ENCODE measurements at places on chromosomes 3 and 15.

GRCh38 chr3:188066141-188066540 is 87.8 kb upstream of the LPP start:
- no peak overlapping the region for H3K27ac ChIP-seq
- no peaks in the 10 kb centered on the region for H3K36me3 ChIP-seq
- H3K4me1 ChIP-seq, result peaks cover 4% of the 10 kb centered on the region

- H3K4me3 ChIP-seq, result no peak overlapping the region
- peaks cover 22% of the 10 kb centered on the region for H3K4me1 ChIP-seq
- DNase-seq, result no peak
- H3K27ac ChIP-seq, result peak overlapping the region; percentile 11
- no peaks in the 10 kb centered on the region for H3K27me3 ChIP-seq
These were observed 19.6 kb downstream of the B4GALT4 start for GRCh38 chr3:119220970-119221667.

- DNase-seq, result no peak
- H3K36me3 ChIP-seq, result no peaks in the 10 kb centered on the region
- no peak overlapping the region for H3K27ac ChIP-seq
- H3K4me1 ChIP-seq, result no peaks in the 10 kb centered on the region
These were observed 70.7 kb downstream of the RIOX2 start for GRCh38 chr3:97901313-97902248.

GRCh38 chr3:16916840-16917239 is 32.1 kb downstream of the PLCL2 start:
- H3K27ac ChIP-seq, result peak overlapping the region; percentile 25
- DNase-seq, result no peak
- H3K4me1 ChIP-seq, result peaks cover 66% of the 10 kb centered on the region
- H3K27me3 ChIP-seq, result no peaks in the 10 kb centered on the region
- H3K36me3 ChIP-seq, result no peaks in the 10 kb centered on the region
- H3K4me3 ChIP-seq, result peak overlapping the region; percentile 36

DNA sequence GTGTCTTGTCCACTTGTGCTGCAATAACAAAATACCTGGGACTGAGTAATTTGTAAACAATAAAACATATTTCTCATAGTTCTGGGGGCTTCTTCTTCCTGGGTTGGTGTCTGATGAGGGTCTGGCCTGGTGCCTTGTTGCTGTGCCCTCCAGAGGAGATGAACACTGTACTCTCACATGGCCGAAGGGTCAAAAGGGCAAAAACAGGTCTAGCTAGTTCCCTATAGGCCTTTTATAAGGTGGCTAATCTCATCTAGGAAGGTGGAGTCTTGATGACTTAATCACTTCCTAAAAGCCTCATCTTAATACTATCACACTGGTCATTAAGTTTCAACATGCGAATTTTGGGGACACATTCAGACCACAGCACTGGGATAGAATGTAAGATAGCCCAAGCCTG is 228.4 kb downstream of the TLE3 start:
- no peak overlapping the region for H3K27ac ChIP-seq
- H3K36me3 ChIP-seq, result no peaks in the 10 kb centered on the region
- H3K27me3 ChIP-seq, result no peaks in the 10 kb centered on the region
- H3K4me3 ChIP-seq, result no peak overlapping the region

All from effector memory CD8-positive, alpha-beta T cell (primary cell).